Left cardiac atrium (tissue), 4 donors: ENCODE measurements at places on chromosomes 7 and 10. TPM values are rescaled to one million over a fixed set of nuclear protein-coding genes. Genes with fewer than 3 reads are reported as not detected.

The VWDE gene
- total RNA-seq: 7.3 TPM

DNA sequence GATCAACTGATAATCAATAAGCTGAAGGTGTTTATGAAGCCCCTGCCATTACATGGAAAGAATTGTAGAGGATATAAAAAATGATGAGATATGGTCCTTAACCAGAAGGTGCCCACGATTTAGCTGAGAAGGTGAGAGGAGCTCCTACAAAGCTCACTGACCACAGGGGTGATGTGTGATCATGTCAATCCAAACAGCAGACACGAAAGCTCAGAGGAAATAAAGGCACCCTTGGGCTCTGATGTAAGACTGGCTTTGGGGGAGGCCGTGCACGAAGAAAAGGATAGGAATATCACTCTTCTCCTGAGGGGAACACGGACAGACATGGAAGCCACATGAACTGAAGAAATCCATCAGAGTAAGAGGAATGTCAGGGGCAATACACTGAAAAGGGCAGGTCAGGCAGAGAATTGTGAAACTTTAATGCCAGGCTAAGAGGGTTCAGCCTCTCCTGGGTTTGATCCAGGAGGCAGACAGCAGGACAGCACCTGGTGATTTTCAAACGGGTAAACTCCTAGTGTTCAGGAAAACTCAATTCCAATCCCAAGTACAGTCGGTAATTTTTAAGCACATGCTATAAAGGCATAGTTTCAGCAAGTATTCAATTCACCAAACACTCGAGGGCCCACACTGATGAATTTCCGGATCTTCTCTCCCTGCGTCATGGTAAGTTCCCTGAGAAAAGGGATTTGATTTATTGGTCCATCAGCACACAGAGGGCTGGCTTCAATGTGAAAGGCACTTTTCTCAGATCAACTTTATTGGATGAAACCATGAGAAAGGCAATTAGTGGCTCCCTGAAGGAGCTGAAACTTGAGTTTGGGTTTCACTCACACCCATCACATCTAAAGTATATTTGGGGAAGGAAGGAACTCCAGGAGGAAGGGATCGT lies 163.8 kb downstream of the PRPF18 start:
- DNase-seq: no peak

- DNase-seq: no peak
Measured at GRCh38 chr10:81040940-81041339, 503.2 kb downstream of the SH2D4B start.

GRCh38 chr7:1033546-1034145 lies 10.7 kb upstream of the GPR146 start:
- DNase-seq: no peak

DNA sequence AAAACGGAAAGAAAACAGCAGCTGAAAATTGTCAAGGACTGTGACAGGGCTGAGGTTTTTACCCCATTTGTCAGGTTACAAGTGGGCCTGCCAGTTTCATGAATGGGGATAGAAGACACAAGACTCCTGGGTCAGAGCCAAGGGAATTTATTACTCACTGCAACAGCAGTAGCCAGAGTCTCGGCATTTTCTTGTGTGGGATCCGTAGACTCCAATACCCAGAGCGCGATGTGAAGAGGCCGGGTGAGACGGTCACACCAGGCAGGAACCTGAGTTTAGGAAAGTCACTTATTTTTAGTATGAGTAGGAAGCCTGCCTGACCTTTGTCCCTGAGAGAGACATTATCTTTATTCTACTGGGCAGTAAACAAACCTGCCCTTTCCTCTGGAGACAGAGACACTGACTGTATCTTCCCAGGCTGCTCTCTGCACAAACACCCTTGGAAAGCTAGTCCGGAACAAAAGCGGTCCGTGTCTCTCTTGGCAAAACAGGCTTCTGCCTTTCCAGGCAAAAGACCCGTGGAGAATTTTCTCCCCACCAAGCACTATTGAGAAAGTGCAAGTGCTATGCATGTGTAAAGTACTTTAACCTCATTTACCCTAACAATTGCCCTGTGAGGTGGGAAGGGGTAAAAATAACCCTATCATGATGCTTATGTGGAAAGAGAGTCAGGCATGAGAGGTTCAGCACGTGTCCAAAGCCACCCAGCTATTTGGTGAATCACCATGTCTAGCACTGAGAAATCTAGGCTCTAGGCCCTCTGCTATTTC lies 58.4 kb downstream of the JCAD start:
- peak; percentile 73 for DNase-seq

- no peak for DNase-seq
Measured at GRCh38 chr10:66925373-66925772, 463 bp upstream of the LRRTM3 start.

- DNase-seq: no peak
Measured at GRCh38 chr7:29808075-29808801, 1.9 kb downstream of the WIPF3 start.

- no peak for DNase-seq
Measured at GRCh38 chr7:29287366-29287765, 92.8 kb downstream of the CHN2 start.
